ENCODE measurements at places on chromosomes 12 and 14.

GRCh38 chr12:117013726-117014125 is 85.5 kb downstream of the TESC start:
- no peak for DNase-seq

DNA sequence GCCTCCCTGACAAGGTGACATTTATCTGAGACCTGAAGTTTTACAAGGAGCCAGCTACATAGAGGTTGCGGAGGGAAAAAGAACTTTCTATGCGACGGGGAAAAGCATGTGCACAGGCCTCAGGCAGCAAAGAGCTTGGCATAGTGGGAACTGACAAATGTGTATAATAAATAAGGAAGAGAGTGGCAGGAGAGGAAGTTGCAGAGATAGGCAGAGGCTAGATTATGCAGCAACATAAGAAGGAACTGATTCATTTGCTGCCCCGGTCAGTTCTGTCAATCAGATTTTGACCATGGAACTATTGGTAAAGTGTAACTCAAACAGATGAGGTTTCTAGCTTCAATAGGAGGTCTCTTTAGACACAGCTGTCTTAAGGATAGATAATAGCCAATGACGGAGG is 33.7 kb upstream of the RIC8B start:
- DNase-seq: no peak

DNA sequence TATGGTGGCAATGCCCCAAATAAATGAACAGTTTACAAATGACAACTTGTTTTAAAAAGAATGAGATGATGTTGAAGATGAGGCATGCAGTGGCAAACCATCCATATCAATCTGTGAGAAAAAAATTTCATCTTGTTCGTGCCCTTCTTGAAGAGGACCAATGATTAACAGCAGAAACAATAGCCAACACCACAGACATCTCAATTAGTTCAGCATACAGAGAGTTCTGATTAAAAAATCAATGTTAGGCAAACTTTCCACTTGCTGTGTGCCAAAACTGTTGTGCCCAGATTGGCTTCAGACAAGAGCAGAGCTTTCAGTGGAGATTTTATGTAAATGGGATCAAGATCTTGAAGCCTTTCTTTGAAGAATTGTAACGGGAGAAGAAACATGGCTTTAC is 329.9 kb downstream of the BMP4 start:
- no peak for DNase-seq

- DNase-seq: no peak
Observed at GRCh38 chr12:116498471-116498870, 60.7 kb upstream of the MAP1LC3B2 start.

- DNase-seq: peak; percentile 52
Observed at GRCh38 chr14:94345344-94346064, 22.4 kb upstream of the SERPINA6 start.

DNA sequence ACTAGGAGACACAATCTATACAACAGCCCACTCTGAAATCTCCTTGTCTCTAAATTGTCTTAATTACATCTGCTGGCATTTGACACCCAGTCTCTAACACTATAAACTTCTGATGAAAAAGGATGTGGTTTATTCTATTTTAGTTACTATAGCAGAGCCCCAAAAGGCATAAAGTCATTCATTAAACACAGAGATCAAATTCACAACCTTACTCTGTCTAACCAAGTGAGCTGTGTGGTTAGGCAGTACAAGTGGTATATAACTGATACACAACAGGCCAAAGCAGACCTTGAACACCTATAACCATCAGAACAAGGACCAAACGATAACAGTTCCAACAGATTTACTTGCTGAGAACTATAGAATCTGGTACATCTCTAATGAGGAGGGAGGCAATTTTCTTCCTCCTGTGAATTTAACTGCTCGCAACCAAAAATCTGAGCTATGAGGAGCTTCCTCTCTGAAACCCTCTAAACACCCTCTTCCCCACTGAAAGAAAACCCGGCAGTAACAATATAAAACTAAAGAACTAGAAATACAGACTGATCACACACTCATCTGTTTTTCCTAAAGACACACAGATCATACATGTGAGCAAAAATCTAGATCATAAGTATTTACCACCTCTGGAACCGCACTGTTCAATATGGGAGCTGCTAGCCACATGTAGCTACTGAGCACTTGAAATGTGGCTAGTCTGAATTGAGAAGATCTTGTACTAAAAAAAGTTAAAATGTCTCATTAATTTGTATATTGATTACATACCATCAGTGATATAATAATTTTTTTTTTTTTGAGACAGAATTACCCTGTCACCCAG is 17.7 kb downstream of the SPPL3 start:
- DNase-seq: no peak

- DNase-seq: no peak
Observed at GRCh38 chr14:102218688-102219087, 79.0 kb downstream of the WDR20 start.

DNA sequence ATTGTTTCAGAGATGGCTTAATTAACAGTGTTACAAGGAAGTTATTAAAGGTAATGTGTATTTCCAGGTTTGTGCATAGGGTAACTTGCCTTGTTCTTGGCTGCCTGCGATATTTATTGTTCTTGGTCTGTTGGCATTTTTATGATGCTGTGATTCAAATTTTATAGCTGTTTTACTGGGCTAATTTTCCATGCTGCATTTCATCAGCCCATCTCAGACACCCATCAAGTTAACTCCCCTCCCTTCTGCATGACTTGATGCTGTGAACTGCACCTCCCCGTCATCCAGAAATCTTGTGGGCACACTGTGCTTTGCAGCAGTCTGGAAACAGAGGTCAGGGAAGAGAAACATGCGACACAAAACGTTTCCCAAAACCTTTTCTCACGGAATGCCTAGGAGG is 1049.2 kb downstream of the AACS start:
- DNase-seq: no peak

- DNase-seq: no peak
Observed at GRCh38 chr14:81677736-81678135, 144.1 kb upstream of the SEL1L start.

GRCh38 chr12:81949841-81950308 is 190.7 kb upstream of the PPFIA2 start:
- no peak for DNase-seq

DNA sequence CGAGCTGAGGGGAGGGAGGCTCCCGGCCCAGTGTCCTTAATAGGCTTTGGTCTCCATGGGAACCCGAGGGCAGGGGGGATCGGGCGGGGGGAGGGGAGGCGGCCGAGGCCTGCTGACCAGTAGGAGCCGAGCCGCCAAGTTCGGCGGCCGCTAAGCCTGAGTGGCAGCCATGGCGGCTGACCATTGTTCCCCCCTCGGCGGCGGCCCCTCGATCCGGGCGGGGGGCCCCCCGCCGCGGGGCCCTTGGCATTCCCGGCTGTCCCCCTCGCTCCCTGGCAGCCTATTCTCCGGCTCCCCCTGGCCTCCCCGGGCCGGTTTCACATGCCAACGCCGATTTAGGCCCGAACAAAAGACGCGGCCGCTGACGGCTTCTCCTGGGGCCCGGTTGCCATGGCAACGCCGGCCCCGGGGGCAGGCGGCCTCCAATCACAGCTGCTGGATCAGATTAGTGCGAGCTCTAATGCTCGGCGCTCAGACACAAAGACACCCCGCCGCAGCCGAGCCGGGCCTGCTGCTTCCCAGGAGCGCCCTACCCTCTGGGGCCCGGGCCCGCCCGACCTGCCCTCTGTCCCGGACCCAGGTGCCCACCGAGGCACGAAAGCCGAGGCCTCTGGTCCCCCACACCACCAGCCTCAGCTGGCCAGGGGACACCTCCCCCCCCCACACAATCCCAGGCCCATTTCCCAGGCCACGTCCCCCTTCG is 7.3 kb downstream of the MSI1 start:
- no peak for DNase-seq
